ENCODE measurements at places on chromosomes 13 and 19.

DNA sequence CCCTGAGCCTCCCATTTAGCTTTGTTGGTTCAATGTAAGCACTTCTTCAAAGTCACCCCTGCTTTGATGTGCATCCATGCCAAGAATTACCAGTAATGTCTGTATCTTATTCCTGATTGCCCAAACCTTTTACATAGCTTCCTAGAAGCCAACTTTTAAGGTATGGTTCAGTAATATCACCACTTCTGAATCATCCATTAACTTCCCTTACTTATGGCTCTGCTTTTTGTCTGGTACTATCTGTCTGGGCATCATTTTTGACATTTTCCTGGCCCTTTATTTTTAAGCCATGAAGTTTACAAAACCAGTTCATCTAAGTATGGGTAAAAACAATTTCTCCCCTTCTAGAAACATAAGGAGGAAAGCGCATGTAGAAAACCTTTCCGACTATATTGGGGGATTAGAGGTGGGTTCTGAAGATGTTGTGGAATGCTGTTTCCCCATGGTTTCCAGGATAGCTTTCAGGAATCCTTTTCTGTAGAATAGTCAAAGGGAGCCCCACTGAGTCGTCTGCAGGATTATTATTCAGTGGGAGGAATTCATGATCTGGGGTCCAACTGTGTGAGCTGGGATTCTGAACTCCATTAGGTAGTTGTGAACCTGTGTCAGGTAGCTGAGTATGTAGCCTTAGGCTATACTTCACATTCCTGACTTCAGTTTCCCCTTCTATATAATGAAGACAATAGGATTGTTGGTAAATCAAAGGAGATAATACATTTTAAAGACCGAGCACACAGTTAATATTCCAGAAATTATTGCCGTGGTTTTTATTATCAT is 163.8 kb downstream of the SUCLA2 start:
- DNase-seq: no peak

- DNase-seq: no peak
These were observed 14.4 kb upstream of the GIPR start for GRCh38 chr19:45653634-45654033.

DNA sequence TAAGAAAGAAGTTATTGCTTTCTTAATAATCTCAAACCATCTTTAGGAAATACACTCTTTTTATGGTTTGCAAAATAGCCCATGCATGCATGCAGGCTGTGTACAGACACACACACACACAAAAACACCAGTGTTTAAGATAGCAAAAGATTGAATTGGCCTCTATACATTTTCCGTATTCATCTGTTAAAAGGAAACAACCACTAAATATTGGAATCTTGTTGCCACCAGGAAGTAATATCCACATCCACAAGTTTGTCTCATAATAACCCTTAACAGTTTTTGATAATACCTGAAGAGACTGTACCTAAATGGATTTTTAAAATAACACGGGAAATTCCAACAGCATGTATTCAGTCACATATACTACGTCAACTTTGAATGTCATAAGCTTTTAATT is 7.3 kb upstream of the MAB21L1 start:
- DNase-seq: no peak

GRCh38 chr13:50299546-50300249 is 284.5 kb downstream of the KCNRG start:
- DNase-seq: no peak

DNA sequence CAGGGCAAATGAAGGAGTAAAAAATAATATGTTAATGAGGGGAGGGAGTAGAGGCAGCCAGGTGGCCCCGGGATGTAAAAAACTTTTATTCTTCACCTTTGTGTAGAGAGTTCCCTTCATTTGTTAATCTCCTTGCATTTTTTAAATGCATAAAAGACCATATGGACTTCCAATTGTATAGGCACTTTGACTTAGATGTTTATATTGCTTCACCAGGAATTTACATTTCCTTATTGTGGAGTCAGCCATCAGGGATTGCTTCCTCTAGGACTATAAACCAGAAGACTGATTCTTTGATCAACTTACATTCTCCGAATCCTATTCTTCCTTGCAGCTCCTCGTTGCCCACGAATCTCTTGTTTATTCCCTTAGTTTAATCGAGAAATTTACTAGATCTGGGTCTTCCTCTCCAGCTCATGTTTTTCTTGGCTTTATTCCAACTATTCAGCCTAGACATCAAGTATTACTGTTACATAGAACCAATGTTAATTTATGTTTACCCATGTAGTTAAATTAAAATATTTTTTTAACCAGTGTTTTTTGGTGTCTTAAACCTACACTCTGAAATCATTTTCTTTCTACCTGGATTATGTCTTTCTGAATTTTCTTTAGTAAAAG is 1187.0 kb upstream of the SLC10A2 start:
- no peak for DNase-seq

- no peak for DNase-seq
These were observed 432.2 kb upstream of the ZNF507 start for GRCh38 chr19:31913103-31913661.

DNA sequence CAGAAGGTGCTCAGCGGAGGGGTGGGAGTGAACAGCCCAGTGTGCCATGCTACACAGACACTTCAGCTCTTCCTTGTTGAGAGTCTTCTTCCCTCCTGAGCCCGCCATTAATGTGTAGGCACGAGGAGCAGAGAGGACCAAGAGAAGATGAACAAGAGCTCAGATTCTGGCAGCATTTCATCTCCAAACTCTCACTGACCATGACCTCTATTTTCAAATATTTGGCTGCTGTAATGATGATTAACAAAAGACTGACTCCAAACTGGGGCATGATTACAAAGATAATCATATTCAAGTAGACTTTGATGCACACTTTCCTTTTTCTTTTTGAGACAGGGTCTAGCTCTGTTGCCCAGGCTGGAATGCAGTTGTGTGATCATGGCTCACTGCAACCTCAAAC is 236.5 kb downstream of the DCLK1 start:
- DNase-seq: no peak

GRCh38 chr13:42707586-42707985 is 73.8 kb upstream of the FAM216B start:
- no peak for DNase-seq

DNA sequence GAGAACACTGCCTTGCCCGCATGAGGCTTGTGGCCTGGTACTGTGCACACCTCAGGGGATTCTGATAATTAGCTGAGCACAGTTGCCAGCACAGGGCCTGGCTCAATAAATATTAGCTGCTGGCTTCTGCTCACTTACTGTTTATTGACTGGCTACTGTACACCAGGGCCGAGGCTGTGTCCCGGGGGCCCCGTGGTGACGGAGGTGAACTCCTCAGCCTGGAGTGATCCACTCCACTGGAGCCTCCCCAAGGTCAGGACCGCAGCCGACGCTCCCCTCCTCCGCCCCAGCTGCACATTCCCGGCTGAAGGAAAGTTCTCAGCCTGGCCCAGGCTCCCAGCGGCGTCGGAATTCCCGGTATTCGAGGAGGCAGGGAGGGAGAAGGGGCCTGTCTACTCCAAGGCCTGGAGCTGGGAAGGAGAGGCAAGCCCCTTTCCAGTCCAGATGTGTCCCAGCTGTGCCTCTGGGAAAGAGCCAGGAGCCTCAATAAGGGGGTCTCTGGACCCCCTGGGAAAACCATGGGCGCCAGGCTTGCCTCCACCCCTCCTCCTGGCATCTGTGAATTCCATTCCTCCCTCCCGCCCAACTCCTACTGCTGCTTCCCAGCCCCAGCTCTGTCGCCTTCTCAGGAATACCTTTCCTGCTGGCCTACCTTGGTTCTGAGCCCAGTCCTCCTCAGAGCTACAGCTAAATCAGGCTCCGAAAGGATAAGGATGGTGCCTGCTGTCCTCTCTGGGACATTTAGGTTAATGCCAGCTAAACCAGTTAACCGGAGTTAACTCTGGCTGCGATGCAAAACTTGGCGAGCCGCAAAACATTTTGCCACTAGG is 7.3 kb downstream of the RPS16 start:
- DNase-seq: no peak

GRCh38 chr13:112111239-112111857 is 44.4 kb downstream of the SOX1 start:
- no peak for DNase-seq

DNA sequence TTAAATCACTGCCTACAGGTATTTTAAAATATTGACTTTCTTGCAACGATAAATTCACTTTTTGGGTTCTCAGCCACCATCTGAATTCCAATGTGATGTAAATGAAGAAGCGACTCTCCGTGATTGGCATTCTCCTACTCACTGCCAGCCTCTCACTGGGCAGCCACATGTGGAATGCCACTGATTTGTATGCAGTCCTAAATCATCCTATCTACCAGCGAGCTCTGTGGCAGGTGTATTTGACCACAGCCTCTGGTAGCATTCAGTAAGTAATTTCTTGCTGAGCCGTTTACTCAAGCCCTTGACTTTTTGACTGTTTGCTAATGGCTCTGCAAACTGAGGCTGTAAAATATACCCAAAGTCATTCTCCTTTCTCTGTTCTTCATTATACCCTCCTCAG is 559.0 kb upstream of the SLC10A2 start:
- no peak for DNase-seq

DNA sequence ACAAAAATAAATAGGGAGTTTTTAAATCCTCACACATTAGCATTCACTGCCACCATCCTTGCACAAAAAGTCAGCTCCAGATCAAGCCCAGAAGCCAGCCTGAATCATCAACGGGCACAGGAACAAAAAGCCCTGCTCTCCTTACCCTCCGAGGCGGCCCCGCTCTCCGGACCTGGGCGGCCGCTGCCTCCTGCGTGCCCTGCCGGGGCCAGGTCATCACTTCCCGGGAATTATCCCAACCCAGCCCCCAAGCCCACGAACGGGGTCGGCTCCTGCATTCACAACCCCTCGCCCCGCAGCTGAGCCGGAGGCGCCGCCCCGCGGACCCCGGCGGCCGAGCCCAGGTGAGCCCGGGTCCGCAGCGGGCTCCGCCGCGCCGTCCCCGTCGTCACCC is 754 bp downstream of the DNAJB1 start:
- DNase-seq: no peak

DNA sequence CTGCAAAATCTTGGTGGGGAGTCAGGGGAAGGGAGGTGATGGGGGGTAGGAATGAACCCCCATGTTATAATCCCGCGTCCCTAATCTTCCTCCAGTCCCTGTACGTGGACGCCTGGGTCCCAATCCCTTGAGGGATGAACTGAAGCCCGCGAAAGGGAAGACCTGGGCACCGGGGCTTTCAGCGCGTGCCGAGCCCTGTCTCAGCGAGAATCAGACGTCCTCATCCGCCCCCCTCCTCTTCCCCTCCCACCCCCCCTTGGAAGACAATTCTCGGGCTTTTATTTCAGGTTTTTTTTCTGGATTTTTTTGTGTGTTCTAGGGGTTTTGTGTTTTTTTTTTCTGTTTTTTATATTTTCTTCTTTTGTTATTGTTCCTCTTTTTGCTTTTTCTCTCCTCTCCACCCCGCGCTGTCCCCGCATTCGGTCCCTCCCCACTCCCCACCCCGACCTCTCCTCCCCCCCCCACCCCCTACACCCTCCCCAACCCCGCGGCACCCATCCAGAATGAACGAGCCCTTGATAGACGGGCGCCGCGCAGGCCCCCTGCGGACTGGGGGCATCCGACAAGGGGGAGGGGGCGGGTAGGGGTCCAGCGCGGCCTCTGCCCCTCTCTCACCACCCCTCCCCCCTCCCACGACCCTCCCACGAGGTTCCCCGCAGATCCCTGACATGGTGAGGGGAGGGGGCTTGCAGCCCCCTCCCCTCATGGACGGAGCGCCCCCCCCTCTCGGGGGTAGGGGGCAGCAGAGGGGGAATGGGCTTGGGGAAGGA is 10.3 kb downstream of the C19orf81 start:
- no peak for DNase-seq

DNA sequence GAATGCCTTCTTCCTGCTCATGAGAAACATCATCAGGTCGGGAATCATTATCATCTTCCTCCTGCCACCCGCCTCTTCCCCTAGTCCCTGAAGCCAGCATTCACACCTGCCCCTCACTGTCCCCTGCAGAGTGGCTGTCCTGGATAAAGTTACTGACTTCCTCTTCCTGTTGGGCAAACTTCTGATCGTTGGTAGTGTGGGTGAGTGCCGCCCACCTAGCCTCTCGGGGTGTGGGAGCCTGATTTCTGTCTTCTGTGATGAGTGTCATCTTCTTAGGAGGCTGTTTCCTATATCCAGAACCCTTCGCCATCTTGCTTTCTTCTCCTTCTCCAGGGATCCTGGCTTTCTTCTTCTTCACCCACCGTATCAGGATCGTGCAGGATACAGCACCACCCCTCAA is 12.5 kb downstream of the SLC44A2 start:
- no peak for DNase-seq

GRCh38 chr19:48961051-48961649 is 4.0 kb upstream of the FTL start:
- DNase-seq: no peak

DNA sequence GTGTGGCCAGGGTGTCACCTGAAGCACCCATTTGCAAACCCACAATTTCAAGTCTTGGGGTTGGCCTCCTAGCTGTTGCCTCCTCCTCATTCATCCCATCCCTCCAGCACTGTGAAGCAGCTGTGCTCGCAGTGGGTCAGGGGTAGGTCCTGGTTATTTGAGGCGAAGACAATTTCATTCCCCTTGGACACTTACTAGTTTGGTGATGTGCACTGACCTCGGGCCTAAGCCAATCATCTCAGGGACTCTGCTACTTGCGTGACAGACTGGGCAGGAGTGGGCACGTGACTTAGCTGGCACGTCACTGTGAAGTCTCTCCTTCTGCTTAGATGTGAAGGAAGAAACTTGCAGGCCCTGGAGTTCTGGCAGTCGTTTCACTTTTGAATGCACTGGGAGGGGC is 3.5 kb upstream of the ATP11A start:
- no peak for DNase-seq

DNA sequence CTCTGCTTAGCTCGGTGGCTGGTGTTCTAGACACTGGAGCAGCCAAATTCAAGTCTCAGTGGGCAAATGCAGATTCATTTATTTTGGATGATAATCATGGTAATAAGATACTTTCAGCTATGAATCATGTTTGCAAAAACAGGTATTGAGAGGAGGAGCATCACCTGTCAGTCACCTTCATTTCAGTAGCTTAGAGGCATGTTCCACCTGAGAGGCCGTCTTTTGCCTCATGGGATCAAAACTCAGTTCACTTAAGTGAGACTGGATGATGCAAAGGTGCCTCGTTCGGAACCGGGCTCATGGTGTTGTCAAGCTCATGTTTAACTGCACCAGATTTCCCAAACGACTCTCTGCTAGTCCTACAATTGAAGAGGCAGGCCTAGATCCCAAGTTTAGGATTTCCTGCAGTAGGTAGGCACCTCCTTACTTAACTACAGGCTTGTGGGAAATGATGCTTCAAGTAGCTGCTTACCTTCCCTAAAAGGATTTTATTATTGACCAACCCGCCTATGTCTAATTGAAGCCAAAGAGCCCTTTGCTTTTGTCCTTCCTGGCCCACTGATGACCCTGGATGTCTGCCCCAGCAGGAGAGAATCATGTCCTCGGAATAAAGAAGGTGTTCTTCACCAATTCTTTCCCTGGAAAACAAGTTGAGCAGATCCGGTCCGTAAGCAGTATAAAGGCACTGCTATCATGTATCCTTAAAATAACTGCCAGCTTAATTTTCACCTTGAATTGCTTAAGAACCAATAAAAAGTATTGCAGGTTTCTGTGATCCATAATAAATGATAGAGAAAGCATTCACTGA is 60.0 kb downstream of the ZAR1L start:
- DNase-seq: no peak
